ENCODE measurements at places on chromosomes 3 and 15. TPM values are rescaled to one million over a fixed set of nuclear protein-coding genes. Genes with fewer than 3 reads are reported as not detected.

Gene CCDC33
- not detected for total RNA-seq

Gene INSYN1
- total RNA-seq = 5.1 TPM

Gene SLC28A1
- not detected for total RNA-seq

Gene ALDH1A2
- total RNA-seq = 1.7 TPM

Gene GOLGA6B
- not detected for total RNA-seq

Gene TNIK
- 14.9 TPM for total RNA-seq

Gene THBS1
- total RNA-seq = 1,557 TPM

Gene MUC4
- under 0.01 TPM for total RNA-seq

Gene POPDC2
- total RNA-seq = under 0.01 TPM

Gene CRYGS
- 0.43 TPM for total RNA-seq

Data from smooth muscle cell of bladder (primary cell).